Thoracic aorta (tissue), 2 donors: ENCODE measurements at places on chromosomes 1 and 21. TPM values are rescaled to one million over a fixed set of nuclear protein-coding genes. Genes with fewer than 3 reads are reported as not detected.

The CERS2 gene
- 122 TPM for total RNA-seq

The LAD1 gene
- total RNA-seq, result 0.41 TPM

The OR10Z1 gene
- total RNA-seq, result not detected

The MYOG gene
- total RNA-seq, result not detected

The BTBD19 gene
- 53.6 TPM for total RNA-seq

The GPR61 gene
- not detected for total RNA-seq

The F11R gene
- total RNA-seq, result 20.7 TPM

The CFAP45 gene
- 0.95 TPM for total RNA-seq

The SEC16B gene
- 6.8 TPM for total RNA-seq

The SIPA1L2 gene
- 20.4 TPM for total RNA-seq

The PRR9 gene
- total RNA-seq, result not detected

The BSND gene
- not detected for total RNA-seq

The FLG gene
- 3.5 TPM for total RNA-seq
